ENCODE measurements at places on chromosomes 6 and 20.

DNA sequence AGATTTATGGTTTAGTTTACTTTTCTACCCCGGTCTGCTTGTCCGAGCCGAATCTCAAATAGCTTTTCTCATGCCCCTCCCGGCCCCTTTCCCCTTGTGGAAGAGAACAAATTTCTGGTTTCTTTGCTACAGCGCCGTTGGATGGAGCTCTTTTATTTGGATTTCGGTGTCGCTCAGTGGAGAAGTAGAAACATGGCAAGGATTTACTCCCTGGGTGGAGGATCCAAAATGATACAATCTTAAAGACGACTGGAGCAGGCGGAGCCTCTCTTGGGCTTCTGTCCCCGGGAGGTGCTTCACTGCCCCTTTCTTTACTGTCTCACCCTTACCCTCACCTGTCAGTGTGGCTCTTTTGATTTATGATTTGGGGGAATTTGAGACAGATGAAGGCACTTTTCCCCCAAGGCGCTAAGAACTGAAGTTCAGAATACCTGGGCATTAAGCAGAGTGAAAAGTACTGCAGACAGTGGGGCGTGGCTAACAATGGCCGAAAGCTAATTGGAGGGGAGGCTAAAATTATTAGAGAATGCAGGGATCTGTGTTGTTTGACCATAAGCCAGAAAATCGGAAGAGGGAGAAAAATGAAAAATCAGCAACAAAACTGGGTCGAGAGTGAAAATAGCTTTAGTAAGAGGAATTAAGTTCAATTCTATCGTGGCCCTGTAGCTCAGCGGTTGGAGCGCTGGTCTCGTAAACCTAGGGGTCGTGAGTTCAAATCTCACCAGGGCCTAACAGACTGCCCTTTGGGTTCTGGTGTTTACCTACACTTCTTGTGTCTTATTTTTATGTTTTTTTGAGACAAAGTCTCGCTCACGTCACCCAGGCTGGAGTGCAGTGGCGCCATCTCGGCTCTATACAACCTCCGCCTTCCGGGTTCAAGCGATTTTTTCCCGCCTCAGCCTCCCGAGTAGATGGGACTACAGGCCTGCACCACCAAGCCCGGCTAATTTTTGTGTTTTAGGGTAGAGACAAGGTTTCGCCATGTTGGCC, 145.1 kb upstream of the ZNF184 start:
- peak; percentile 82 for DNase-seq

- no peak for DNase-seq
Measured at GRCh38 chr6:39347206-39347605, 24.7 kb upstream of the KCNK16 start.

GRCh38 chr6:15945593-15946159, 183.2 kb upstream of the MYLIP start:
- DNase-seq: peak; percentile 42

GRCh38 chr6:30748851-30749540, 4.6 kb upstream of the IER3 start:
- no peak for DNase-seq

DNA sequence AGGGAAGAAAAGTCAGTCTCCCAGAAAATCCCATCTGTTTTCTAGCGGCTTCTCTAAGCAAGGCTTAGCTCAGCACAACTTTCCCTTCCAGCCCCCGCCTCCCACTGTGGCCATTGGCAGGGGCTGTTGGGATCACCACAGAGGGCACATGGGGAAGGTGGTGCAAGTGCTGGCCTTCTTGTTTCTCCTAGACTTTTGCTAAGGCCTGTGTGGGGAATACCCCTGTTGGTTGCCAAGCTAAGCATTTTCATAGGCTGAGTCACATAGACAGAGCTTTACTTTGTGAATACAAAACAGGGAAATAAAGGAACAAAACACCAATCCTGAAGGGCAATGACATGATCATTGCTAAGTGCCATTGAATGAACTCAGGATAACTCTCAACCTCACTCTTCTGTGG, 32.4 kb upstream of the TIAM2 start:
- DNase-seq: no peak

GRCh38 chr6:73929405-73929804, 233.4 kb downstream of the CD109 start:
- peak; percentile 8 for DNase-seq

- DNase-seq: no peak
Measured at GRCh38 chr6:90370493-90370959, 73.9 kb upstream of the BACH2 start.

DNA sequence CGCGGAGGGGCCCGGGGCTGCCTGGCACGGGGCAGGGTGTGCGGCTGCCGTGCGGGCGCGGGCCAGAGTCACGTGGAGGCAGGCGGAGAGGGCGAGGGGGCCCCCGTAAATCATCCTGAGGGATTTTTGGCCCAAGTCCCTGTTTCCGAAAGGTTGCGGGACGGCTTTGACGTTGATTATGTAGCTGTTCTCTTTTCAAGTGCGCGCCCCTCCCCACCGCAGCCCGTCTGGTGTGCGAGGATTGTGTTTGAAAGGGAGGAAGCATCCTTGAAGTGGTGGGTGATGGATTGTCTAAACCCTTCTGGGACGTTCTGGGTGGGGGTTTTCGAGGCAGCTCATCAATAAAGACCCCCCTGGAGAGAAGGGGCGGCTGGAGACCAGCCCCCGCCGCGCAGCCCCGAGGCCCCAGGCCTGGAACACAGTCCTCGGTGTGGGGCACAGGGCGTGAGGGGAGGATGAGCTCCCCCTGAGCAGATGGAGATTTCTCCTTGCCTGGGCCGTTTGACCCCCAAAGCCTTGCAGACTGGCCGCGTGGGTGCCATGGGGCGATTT, 7.0 kb upstream of the FOXF2 start:
- DNase-seq: no peak

- no peak for DNase-seq
Measured at GRCh38 chr6:152189736-152190135, 382.3 kb downstream of the ESR1 start.

GRCh38 chr6:98880486-98880885, 46.1 kb downstream of the POU3F2 start:
- no peak for DNase-seq

DNA sequence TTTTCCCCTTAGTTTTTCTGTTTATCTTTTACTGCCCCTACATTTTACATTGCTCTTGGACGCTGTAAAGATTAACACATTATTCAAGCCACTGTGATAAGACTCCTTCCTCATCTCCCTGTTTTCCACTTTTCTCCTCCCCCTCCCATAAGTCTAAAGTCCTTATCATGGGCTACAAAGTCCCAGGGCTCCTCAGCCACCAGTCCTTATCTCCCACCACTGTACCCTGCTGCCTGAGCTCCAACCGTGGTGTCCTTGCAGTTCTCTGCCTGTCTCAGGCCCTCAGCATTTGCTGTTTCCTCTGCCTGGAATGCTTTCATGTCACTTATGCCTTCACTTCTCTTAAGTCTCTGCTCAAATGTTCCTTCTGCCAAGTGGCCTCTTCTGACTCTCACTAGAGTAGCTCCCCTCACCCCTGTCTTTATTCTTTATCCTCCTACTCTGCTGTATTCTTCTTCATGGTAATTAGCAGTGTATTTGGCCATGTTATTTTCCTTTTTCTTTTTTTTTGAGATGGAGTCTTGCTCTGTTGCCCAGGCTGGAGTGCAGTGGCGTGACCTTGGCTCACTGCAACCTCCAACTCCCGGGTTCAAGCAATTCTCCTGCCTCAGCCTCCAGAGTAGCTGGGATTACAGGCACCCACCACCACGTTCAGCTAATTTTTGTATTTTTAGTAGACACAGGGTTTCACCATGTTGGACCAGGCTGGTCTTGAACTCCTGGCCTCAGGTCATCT, 10.8 kb upstream of the LATS1 start:
- no peak for DNase-seq

GRCh38 chr6:46490425-46491200, 636 bp downstream of the RCAN2 start:
- DNase-seq: no peak

GRCh38 chr6:32565511-32565910, 24.1 kb downstream of the HLA-DRB1 start:
- DNase-seq: no peak

DNA sequence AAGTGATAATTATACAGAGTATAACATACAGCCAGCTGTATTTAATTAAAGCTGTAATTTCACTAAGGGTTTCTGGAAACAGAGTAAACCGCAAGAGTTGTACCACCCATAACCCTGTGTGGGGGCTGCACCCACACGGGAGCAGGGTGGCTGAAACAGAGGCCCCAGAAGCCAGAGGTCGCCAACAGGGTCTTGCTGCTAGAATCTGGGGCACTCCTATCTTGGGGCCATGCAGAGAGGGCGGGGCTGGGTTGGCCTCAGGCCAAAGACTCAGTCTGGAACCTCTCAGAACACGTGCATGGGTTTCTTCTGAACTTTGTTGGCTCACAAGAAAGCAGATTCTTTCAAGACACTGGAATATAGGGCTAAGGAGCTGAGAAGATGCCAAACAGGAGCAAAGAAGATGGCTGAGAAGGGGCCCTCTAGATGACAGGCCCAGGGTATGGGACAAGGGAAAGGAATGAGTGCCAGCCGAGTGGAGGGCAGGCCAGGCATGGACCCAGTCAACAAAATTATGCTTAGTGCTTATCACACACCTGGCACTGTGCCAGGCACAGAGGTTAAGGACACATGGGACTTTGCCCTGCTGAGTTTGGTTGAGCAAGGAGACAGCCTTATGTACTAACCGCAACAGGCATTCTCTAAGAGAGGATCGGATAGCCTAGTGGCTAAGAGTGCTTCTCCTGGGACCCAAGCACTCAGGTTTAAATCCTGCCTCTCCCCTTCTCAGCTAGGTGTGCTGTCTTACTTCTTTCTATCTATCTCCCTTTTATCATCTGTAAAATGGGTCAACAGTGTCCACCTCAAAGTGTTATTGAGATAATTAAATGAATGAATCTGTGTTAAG, 96.6 kb upstream of the FOXP4 start:
- no peak for DNase-seq

DNA sequence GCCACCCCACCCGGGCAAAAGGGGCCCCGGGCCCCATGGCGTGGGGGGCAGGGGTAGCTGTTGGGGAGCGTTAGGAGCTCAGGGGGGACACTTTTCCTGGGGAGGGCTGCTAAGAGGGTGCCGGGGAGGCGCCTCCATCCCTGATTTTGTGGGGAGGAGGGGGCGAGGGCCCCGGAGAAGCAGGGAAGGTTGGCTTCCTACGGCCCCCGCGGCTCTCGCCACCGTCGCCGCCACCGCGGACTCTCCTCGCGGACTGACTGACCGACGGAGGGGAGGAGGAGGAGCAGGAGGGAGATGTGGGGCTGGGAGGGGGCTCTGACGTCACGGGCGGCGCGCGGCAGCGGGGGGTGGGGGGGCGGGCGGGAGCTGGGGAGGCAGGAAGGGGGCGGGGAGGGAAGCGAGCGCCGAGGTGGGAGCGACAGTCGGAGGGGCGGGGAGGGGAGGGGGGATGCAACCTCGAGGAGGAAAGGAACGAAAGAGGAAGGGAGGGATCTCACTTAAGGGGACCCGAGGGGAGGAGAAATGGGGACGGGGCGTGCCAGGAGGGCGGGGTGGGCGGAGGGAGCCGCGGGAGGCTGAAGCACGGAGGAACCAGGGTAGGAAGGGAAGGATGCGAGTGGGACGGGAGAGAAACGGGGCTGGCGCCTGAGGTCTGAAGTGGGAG, 5.1 kb downstream of the GABBR1 start:
- DNase-seq: no peak

DNA sequence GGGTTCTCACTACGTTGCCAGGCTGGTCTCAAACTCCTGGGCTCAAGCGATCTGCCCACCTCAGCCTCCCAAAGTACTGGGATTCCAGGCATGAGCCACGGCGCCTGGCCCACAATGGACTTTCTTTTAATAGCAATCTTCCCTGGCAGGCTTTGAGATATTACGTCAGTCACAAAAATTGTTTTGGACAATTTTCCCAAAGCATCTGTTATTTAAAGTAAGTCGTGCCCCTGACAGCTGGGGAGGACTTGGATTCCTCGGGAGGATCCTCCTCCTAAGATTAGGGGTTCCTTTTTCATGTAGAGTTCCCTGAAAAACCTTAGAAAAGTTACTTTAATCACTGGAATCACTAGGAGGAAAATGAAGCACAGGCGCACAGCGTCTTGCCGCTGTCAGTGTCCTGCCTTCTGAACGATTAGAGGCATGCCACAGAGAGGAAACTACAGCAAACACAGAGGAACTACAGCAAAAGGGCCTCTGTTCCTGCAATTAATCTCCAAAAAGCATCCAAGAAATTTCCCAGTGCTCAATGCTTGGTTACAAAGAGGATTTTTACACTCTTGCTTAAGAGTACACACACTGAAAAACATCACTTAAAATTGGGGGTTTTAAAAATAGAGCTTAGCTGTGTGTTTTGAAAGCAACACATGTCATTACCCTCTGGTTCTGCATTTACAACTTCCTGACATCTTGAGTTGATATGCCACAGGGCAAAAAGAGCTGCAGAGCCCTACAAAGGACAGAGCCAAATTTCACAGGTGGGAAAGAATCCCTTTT, 4.5 kb downstream of the ACSS1 start:
- DNase-seq: no peak

DNA sequence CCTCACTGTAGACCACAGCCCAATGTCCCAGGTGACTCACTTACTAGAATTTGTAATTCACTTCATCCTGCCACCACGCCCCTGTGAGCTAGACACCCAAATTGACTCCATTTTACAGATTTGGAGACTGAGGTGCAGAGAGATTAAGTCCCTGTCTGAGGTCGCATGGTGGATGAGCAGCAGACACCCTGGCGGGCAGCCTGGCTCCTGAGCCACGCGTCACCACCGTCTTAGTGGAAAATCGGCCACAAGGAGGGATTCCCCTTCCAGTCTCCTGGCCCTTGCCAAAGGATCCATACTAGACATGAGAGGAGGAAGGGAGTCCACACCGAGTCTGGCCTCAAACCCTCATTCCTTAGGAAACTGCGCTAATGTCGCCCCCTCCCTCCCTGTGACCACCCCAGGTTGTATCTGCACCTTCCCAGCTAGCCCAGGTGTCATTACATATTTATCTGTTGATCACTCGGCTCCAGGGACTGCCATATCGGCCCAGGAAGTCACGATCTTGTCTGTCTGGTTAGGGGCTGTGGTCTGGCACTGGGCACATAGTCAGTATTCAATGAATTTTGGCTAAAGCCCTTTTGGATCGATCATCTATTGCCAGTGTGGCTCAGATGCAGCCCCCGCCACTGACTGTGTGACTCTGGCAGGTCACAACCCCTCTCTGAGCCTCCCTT, 25.7 kb upstream of the PTGIS start:
- DNase-seq: no peak

GRCh38 chr6:159203304-159204005, 34.3 kb downstream of the FNDC1 start:
- DNase-seq: peak; percentile 77

DNA sequence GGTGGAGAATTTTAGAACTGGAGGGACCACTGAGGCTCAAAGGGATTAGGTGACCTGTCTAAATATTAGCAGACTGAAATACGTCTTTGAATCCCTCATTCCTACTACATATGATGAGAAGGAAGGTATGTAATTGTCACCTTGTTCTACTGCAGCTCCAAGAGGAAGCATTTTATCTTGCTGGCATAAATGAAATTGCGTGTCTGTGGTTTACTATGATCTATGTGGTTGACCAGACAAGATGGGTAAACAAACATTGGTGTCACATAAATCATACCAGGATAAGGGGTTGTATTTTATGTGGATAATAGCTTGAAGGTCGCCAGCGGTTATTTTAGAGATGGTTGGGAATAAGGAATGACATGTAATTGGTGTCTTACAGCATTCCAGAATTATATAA, 78.2 kb downstream of the LAMA4 start:
- DNase-seq: no peak

GRCh38 chr6:47633141-47633540, 65.2 kb upstream of the ADGRF4 start:
- peak; percentile 23 for DNase-seq

GRCh38 chr6:19231878-19232561, 605.1 kb upstream of the ID4 start:
- DNase-seq: no peak
